ENCODE measurements at places on chromosomes 16 and 17.

- no peak for DNase-seq
These were observed 192.4 kb downstream of the SEC14L1 start for GRCh38 chr17:77332981-77333685.

DNA sequence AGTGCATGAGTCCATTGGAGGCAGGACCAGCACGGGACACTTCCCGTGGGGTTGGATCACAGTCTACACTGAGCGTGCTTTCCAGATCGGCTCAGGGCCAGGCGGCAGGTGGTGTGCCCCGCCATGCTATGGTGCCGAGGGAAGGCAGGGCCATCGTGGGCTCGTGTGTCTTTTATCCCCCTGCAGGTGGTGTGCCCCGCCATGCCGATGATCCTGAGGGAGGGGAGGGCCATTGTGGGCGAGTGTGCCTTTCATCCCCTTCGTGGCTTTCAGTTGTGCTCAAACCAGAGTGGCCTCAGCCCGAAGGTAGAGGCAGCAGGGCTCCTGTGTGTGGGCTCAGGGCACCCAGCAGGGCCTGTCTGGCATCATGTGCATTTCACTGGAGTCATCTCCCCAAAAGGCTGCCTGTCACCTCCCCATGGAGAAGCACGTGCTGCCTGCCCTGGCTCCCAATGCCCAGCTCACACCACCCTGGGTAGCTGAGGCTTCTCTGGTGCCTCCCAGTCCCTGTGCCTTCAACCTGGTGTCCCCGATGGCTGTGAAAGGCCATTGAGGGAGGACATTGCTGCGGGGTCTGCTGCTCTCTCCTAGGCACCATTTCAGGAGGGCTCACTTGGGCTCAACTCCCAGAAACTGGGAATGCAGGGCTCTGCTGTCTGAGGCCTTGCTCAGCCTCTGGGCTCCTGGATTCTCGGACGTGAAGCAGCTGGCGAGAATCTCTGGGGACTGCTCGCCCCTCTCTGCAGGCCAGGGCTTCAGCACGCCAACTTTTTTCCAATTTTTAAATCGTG, 207.6 kb downstream of the NPIPB11 start:
- DNase-seq: no peak

DNA sequence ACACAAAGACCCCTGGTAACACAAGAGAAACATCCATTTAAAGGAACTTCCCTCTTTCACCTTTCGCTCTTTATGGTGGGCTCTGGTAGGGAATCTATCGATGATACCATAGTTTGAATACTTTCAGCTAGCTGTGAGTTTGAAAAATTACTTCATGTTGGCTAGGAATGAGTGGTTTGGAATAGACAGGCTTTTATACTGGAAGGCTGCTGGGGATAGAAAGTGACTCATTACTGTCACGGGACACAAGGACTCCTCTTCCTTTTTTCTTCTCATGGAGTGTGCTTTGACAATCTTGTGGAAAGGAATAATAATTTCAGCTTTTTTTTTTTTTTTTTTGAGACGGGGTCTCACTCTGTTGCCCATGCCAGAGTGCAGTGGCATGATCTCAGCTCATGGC, 76.9 kb downstream of the CYB561 start:
- no peak for DNase-seq

GRCh38 chr16:5175266-5175665, 77.7 kb upstream of the EEF2KMT start:
- no peak for DNase-seq

GRCh38 chr16:12267491-12267890, 291.0 kb downstream of the SNX29 start:
- DNase-seq: no peak

DNA sequence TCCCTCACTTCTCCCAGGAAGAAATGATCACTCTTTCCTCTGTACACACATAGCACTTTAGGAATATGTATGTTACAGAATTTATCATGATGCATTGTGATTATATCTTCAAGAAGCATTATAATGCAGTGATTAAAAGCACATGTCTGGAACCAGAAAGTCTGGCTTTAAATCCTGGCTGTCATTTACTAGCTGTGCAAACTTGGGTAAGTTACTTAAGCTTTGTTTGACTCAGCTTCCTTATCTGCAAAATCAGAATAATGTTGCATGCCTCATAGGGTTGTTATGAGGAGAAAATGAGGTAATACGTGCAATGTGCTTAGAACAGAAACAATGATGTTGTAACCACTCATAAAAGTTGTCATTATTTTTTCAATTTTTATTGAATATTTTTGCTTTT, 156.3 kb upstream of the ZKSCAN2 start:
- DNase-seq: no peak

GRCh38 chr17:49508866-49509587, 13.9 kb downstream of the NGFR start:
- DNase-seq: no peak

DNA sequence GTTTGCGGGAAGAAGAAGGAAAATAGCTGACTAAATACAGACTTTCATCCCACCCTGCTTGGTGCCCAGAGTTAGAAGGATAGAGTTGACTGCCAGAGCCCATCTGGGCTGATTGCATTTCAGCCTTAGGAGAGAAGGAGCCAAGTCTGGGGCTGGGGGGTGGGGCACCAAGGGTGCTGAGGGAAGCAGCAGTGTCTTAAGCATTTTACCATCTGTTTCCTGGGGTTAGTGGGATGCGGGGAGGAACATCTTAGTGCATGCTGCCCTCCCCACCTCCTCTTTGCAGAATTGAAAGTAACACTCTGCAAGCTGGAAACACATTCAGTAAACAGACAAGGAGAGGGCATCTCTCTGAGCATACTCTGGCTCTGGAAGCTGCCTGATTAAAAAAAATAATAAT, 1.5 kb upstream of the ARL5C start:
- no peak for DNase-seq

- DNase-seq: no peak
These were observed 15.0 kb downstream of the CAVIN1 start for GRCh38 chr17:42408061-42408460.

DNA sequence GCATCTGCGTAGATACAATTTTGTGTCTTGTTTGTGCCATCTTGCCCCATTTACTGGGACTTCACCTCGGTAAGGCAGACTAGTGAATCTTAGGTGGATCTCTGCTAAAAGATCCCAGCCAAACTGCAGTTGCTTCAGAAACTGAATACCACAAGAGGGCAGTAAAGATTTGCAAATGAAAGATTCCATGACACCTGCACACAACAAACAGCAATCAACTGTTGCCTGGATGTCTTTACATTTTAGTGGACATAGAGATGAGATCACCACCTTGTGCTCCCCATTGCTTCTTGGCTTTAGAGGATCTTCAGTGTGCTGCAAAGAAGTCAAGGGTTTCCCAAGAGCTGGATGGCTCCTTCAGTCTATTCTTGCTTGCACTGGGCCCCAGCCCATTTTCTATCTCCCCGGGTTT, 119.2 kb upstream of the CACNG5 start:
- no peak for DNase-seq

GRCh38 chr17:79041041-79041570, 17.1 kb downstream of the C1QTNF1 start:
- no peak for DNase-seq

DNA sequence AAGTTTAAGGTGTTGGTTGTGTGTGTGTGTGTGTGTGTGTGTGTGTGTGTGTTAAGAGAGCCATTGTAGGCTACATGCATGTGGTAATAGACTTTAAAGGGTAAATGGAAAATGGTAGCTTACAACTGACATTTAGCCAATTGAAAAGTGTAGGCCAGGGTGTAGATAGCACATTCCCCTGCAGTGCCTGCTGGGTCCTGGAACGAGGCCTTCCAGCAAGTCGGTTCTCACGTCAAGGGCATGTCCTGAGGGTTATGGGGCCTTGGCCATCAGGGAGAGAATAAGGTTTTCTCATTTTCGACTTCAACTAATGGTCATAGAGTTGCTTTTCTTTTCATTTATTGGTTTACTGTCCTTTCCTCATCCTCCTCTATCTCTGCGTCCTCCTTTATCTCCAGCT, 65.1 kb downstream of the RPTOR start:
- no peak for DNase-seq

GRCh38 chr17:74852237-74853047, 7.2 kb downstream of the GRIN2C start:
- no peak for DNase-seq

DNA sequence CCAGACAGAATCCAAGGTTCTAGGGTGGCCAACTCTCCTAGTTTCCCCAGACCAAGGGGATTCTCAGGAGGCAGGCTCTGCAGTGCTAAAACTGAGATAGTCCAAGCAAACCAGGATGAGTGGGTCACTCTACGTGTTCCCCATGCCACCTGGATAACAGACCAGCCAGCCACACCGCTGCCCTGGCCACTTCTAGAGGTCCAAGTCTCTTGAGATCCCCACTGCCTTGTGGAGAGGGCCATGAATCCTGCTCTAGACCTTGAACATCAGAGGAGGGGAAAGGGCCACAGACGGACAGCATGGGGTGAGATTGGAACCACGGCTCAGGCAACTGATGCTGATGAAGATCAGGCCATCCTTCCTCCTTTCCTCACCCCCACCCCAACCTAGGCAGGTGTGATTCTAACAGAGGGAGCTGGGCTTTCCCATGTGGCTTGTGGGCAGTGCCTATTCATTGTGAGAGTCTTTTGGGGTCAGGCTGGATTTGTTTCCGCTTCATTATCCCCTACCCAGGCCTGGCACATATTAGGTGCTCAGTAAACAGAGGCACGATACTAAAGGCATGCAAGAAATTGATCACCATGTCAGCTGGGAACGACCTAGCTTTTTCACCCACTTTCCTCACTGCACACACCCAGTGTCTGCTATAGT, 16.8 kb upstream of the TVP23A start:
- DNase-seq: no peak

DNA sequence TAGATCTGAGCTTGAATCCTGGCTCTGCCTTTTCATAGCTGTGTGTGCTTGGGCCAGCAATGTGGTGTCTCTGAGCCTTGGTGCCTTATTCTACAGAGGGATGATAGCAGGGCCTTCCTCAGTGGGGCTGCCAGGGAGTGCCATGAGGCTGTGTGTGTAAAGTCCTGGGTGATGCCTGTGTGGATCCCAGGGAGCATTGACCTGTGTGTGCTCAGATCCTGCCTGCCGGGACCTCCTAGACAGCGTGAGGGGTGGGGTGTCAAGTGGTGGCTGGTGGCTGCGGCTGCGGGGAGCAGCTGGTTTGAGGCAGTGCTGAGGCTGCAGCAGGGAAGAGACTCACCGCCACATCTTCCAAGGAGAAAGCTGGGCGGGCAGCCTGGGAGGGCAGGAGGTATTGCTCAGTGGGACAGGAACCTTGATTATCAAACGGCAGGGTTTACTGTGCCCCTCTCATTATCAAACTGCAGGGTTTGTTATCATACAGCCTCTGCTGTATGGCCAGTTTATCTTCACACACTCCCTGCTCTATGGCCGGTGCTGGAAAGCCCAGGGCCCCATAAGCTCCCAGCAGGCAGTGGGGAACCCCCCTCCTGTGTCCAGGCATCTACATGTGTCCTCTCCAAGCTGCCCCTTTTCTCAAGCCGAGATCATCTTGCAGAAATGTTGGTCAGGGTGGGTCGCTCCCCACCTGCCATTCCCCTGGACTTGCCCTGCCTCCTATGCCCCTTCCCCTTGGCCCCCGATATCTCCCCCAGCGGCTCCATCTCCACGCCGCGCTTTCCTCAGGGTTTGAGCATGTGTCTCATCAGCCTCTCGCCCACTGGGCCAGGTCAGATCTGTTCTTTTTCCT, 3.1 kb upstream of the ADCY7 start:
- DNase-seq: no peak

GRCh38 chr17:28940675-28941074, 10.6 kb downstream of the PHF12 start:
- DNase-seq: no peak

GRCh38 chr17:17605729-17606088, 14.2 kb upstream of the PEMT start:
- no peak for DNase-seq

DNA sequence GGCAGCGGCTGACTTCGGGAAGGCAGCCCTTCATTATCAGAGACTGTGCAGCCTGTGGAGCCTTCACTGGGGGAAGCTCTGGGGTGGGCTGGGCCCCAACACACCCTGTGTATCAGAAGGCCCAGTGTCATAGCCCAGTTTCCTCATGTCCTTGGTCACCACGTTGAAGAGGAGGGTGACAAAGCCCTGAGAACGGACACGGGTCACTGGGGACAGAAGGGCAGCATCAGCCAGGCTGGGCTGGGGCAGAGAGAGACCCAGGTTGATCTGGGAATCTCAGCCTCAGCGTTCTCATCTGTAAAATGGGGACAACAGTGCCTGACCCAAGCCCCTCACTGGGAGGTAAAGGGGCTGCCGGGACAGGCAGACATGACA, 19.3 kb downstream of the B9D1 start:
- DNase-seq: no peak

DNA sequence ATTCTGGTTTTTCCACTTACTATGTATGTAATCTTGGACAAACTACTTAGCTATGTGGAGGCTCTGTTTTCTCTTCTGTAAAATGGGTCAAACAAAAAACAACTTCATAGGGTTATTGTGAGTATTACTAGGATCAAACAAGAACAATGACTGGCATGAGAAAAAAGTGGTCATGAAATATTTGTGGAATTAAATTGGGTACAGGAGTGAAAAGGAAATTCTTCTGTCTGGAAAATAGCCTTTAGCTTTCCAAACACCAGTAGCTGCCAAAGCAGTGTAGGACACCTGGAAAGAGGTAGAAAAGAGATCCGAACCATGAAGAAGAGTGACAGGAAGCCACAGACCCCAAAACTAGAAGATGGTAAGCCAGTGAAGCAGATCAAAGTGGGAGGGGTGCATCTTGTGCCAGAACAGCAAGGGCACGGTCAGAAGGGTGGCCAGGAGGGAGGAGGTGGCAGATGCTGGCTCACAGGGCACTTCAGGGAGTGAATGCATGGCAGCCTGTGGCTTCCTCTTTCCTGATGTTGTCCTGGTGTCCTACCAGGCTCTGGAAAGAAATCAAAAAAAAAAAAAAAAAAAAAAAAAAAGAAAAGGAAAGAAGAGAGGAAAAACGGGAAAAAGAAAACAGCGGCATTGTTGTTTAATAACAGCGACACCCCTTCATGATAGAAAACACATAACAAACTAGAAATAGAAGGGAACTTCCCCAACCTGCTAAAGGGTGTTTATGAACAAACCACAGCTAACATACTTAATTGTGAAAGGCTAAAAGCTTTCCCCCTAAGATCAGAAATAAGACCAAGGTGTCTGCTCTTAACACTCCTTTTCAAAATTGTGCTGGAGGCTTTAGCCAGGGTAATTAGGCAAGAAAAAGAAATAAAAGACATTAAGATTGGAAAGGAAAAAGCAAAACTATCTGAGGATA, 67.9 kb downstream of the PCTP start:
- no peak for DNase-seq
